ENCODE measurements at places on chromosomes 1 and 21.
A peak's percentile ranks its signal among the peaks of the same experiment; 100 is the strongest.

DNA sequence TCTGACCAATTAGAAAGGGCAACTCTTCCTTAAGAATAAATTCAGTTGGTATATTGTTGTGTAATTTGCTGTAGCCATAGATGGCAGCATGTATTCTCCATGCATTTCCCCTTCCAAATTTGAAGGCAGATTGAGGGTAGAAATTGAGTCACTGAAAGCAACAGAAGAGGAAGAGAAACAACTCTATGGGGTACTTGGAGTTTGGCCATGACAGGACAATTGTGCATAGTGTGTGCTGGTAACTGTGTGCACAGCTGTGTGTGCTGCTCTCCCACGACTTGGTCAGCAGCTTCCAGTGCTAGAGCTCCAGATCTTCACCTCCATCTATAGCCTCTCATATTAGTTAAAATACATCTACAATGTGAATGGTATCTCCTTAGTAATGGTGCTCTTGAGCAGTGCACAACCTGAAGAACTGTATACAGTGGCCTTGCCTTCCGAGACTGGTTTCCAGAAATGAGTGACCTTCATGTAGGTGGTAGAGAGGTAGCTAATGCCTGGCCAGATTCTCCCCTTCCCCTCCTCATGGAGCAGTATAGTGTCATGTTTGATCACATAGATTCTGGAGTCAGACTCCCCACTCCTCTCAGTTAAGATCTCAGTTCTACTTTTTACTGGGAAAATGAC is 882 bp upstream of the FCAMR start:
- DNase-seq, result no peak

GRCh38 chr1:61152469-61153105 is 70.2 kb downstream of the NFIA start:
- no peak for DNase-seq

DNA sequence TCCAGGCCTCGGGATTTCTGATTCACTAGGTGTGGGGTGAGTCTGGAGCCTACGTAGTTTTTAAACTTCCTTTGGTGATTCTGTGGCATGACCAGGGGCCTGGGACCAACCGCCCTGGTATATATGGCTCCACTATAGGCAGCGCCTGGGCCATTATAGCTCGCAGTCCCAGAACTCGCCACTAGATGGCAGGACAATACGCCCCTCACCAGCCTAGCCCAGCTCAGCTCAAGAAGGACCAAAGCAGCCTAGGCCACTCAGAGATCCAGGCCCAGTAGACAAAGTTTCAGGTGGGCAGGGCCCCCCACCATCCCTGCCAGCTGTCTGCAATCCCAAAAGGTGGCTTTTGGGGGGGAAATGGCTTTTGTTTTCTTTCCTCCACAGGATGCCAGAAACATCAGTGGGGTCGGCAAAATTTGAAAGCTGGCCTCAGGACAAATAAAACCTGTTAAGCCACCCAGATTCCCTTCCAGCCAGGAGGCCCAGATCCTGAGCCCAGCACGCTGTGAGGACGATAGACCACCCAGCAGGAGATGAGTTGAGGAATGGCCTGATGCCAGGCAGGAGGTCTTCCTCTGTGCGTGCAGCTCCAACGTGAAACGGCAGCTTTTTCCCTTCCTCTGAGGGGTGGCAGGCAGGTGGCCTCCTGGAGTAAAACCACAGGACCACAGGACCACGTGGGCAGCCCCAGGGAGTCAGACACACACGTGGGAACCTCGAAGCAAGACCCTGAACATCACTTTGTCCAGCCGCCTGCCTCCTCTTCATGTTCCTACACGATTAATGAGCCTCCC is 24.8 kb upstream of the TMEM51 start:
- DNase-seq, result peak; percentile 34

DNA sequence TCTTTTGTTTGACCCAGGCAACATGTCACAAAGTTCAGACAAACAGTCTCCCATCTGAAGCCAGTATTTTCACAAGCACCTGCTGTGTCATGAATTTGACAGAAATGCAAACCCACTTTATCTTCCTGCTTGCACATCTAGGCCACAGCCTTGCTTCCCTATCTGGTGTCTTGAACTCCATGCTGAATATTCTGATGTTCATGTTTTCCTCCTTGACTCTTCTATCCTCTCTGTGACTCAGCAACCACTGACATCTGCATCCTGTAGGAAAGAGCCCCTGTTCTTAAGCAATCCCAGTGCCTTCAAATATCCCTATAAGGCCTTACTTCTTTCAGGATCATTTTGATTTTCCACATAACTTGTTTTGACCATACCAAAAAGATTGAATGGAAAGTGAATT is 6.5 kb downstream of the CD55 start:
- DNase-seq, result no peak

DNA sequence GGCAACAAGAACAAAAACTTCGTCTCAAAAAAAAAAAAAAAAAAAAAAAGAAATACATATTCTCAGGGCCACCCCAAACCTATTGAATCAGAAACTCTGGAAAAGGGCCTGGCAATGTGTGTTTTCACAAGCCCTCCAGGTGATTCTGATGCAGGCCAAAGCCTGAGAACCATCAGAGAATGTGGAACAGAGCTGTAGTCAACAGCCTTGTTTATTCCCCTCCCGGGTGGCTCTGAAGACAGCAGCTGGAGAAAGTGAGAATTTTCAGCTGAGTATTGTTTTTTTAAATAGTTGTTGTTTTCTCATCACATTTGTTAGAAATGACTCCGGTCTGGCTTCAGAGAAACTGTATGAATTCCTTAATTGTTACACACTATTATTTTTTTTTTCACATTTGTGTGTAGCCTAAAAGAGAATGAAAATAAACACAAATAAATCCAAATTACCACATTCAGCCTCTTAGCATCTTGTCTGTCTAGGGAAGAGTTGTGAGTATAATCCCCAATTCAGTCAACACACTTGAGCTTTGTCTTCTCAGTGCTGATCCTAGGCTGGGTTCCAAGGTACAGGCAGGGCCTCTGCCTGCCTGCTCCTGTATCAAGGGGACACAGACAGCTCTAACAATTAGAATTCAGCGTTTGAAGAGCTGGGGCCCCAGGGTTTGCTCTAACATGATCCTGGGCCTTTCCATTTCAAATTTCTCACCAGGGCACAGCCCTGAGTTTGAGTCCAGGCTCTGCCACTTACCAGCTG is 6.6 kb upstream of the AZIN2 start:
- no peak for DNase-seq

- DNase-seq, result no peak
Observed at GRCh38 chr1:236565530-236565929, 38.8 kb downstream of the HEATR1 start.

GRCh38 chr1:78101514-78101913 is 55.7 kb downstream of the GIPC2 start:
- no peak for DNase-seq

DNA sequence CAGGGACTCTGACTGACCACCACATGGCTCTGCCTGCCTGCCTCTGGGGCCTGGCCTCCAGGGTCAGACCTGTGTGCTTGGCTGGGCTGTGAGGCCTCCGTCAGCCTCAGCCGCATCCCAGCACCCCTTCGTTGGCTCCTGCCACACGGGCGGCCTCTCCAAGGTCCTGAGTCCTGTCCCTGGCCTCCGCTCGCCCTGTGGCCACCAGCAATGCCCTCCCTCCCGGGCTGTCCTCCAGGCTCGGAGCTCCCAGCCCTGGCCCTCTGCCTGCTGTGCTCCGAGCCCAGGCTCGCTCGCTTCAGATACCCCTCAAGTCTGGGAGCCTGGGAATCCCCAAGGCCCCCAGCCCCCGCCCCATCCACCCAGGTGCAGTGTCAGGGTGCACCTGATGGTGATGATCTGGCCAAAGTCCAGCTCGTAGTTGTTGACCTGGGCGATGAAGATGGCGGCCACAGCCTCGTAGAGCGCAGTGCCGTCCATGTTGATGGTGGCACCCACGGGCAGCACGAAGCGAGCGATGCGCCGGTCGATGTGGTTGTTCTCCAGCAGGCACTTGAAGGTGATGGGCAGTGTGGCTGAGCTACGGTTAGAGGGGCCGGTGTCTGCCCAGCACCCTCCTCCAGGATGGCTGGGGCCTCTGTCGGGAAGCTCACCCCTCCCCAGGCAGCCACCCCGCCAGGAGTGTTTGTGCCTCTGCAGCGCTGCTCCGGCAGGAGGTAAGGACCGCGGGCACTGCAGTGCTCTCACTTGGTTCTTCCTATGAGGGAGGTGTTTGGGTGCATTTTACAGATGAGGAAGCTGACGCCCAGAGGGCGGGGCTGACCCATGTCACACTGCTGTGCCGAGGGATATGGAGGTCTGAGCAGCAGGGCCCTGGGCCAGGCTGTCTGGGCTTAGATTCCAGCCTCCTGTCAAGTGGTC is 28.5 kb downstream of the PODN start:
- DNase-seq, result no peak

DNA sequence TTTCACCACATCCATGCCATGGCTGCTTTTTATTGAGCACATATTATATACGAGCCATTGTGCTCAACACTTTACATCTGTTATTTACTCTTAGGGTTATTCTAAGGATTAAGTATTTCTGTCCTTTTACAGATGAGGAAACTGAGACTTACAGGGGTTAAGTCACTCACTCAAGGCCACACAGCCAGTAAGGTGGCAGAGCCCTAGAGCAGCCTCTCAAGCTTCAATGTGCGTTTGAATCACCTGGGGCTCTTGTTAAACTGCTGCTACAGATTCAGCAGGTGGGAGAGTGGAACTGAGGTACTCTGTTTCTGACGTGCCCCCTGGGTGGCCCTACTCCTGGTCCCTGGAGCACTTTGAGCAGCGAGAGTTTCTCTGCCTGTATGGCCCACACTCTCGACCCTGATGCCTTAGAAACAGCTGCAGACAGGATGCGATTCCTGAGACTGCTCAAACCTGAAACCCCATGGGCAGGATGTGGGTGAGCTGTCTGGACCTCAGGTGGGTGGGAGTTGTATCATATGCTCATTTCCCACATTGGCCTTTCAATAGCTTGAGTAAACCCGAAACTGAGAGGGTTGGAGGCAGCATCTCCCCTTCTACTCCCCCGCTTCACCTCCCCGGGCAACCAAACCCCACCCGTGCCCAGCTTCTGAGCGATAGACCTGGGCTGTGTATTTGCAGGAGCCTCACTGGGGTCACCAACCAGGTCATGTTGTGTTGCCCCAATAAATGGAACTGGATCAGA is 59.3 kb downstream of the MAN1C1 start:
- no peak for DNase-seq

GRCh38 chr1:113986802-113987201 is 7.5 kb downstream of the OLFML3 start:
- no peak for DNase-seq

DNA sequence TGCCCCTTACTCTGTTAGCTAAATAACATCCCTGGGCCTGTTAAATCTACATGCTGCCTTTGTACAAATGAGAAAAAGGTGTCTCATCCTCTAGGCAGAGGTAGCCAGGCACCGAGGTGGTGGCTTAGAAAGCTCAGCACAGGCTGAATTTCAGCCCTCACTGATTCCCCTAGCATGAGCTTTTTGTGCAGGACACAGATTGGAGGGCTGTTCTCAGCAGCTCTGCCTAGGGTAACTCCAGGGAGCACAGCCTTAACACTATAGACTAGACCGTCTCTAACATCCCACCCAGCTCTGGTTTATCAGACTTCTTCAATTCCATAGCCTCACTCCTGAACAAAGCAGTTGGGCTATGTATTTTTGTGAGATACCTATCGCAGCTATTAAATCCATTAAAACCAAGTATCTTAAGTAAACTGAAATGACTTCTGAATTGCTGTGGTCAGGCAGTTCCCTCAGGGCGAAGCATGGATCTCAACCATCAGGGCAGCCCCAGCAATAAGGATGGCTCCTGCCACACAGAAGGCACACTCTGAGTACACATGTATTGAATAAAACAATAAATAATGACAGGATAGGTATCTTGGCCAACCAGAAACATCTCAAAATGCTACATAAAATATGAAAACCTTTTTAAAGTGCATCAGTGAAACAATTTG is 14.8 kb downstream of the S100A6 start:
- no peak for DNase-seq

- peak; percentile 54 for DNase-seq
Observed at GRCh38 chr1:233700338-233700737, 86.4 kb downstream of the KCNK1 start.

DNA sequence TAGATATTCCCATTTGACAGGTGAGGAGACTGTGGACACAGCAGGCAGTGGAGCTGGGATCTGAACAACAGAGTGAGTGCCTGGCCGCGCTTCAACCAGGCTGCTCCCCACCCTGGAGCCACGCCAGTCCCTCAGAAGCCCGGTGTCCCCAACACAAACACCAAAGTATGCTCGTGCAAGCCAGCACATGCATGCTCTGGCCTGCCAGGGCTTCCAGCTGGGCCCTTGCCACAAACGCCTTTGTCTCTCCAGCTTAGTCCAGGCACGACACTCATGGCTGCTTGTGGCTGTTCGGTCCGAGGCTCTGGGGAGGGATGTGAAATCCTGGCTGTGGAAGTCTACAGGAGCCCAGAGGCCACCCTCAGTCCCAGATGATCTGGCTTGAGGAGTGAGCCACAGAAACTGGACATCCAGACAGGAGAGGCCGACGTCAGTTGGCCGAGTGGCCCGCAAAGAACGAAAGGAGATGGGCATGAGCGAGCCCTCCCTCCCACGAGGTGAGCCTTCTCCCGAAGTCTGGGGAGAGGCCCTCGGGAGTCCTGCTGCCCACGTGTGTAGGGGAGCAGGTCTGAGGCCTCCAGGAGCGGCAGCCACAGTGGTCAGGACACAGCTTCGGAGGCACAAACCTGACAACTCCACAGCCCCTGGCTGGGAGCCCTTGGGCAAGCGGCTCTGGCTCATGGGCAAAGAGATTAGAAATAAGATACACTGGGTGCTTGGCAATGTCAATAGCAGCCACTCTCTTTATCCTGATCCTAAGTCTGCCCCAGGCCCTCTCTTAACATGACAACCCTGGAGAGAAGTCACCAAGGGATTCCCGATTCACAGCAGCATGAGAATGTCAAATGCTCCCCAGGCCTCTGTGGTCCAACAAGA is 117.1 kb upstream of the IFFO2 start:
- DNase-seq, result no peak
